ENCODE measurements at places on chromosomes 11 and 22.

DNA sequence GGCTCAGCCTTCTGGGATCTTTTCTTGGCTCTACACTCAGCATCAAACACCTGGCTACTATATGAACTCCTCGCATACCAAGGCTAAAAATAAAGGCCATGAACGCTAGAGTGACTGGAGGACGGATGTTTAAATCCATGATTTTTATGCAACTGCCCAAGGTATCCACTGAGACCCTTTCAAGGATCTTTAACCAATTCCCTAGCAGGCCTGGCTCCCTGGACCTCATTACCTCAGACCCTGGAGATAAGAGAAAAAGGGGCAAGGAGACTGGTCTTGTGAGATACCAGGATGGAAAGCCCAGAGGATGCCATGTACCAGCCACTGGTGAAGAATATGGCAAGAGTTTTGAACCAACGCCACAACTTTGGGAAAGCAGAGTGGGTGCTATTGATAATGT lies at the start of gene OR51G2:
OR51G2 (minus strand) TSS at position 101 of the 400 bp plus-strand sequence. CDS start 3,687 bp downstream, outside the sequence.
- DNase-seq = no peak

DNA sequence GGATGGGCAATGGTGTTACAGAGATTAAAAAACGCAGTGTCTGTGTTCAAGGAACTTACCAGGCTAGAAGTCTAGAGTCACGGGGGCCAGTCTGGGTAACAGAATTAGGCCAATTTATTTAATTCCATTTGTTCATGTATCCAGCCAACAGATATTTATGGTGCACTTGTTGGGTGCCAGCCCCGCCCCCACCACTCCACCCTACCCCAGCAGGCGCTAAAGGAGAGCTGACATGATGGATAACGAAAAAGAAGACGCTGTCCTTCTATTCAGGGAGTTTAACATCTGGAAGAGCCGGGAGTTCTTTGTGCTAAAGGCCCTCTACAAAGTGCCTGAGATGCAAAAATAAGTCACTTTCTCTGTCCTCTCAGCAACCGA lies 1.1 kb upstream of the BMAL1 start:
- no peak for DNase-seq

GRCh38 chr22:48795664-48796063 lies 1032.0 kb downstream of the BRD1 start:
- DNase-seq = no peak

GRCh38 chr11:108501396-108501795 lies 3.2 kb upstream of the POGLUT3 start:
- DNase-seq = no peak

DNA sequence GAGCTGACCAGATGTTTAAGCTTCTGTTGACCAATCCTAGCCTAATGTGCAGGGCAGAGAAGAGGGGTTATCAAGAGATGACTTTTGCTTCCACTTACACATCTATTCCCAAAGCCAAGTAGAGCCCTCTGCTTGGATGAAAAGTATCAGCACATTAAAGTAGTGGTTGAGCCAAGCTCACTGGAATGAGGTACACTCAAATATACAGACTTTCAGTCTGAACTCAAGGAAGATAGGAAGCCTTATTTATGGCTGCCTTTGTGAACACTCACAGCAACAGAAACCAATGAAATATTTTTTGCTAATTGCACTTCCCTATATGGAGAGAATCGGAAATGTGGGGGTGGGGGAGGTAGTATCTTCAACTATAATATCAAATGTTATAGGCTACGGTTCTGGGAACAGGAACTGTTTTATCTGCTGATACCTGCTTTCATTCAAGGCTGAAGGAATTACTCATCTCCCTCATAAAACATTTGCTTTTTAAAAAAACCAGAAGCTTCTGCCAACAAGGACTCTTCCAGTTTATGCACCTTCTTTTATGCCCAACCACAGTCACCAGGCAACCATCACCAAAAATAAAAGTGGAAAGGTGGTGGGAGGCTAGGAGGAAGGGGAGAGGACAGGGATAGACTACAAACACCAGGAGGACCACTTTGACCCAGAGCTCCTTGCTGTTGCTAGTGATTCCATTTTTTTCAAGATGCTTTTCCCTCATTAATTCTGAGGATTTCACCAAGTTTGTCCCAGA lies 91.2 kb downstream of the CLPB start:
- no peak for DNase-seq

DNA sequence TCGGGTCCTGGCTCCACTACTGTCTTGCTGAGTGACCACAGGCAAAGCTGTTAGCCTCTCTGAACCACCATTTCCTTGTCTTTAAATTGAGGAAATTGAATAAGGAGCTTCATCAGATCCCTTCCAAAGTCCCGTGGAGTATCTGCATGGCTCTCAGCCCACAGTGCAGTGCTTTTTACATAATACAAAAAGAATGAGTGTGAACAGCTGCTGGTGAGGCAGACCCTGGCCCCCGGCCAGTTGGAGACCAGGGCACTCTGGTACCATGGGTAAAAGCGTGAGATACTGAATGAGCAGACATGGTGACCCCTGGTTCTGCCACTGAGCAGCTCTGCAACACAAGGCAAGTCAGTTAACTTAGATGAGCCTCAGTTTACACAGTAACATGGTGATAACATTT lies 86.8 kb downstream of the GALNT18 start:
- DNase-seq = no peak

DNA sequence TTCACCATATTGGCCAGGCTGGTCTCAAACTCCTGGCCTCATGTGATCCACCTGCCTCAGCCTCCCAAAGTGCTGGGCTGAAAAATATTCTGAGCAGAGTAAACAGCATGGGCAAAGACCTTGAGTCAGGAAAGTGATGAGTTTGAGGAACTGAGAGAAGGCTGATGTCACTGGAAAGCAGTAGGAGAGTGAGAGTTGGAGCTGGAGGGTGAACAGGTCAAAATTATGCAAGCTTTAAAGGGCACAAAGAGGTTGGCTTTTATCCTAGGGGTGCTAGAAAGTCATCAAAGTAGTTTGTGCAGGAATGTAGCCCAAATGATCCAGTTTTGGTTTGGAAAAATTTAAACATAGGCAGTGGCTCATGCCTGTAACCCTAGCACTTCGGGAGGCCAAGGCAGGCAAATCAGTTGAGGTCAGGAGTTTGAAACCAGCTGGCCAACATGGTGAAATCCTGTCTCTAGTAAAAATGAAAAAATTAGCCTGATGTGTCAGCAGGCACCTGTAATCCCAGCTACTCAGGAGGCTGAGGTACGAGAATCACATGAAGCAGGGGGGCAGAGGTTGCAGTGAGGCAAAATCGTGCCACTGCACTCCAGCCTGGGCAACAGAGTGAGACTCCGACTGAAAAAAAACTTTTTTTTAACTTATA lies 44.7 kb upstream of the CXCR5 start:
- no peak for DNase-seq

DNA sequence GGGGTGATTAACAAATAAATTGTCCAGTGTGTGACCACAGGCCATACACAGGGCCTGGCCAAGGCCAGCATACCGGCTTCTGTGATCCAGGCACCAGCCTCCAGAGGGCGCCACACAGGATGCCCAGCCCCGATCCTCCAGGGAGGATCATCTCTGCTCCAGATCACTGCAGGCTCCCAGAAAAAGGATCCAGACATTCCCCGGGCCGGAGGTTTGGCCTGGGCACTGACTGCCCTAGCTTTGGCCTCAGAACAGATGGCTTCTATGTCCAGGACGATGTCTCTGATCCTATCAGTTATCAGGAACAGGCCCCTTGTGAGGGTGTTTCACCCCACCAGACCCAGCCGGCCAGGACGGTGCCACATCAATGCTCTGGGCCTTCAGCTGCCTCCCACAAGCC lies 74.5 kb upstream of the LMO1 start:
- no peak for DNase-seq

- DNase-seq = no peak
Measured at GRCh38 chr22:47996446-47996857, 1234.0 kb downstream of the TBC1D22A start.

DNA sequence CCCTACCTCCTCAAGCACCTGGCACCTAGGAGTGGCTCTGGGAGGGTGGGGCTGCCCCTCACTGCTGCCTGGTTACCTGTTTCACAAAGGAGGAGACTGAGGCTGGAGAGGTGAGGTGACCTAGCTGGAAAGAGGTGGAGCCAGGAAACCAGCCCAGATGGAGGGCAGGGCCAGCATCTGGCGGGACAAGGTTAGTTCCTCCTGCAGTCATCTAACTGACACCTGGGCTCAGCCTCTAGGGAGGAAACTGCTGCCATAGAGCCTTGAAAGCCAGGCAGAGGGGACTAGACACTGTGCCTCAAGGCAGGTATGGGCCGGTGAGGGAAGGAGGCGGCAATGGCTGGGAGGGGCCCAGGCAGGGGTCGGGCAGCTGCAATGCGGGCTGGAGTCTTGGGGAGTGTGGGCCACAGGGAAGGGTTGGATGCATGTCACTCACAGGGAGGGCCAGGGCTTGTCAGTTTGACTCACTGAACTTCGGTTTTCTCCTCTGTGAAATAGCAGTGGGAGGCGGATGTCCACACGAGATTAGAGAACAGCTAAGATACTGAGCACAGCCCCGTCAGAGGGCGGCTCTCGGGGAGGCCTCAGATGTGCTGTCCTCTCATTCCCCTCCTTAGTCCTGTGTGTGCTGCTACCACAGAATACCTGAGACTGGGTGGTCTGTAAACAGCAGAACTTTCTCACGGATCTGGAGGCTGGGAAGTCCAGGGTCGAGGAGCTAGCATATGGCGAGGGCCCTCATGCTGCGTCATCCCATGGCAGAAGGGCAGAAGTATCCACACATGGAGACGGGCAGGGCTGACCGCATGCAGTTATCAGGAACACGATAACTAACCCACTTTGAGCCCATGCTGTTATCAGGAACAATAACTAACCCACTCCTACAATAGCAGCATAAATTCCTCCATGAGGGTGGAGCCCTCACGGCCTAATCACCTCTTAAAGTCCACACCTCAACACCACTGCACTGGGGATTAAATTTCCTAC lies 16.1 kb downstream of the MGAT3 start:
- DNase-seq = no peak

DNA sequence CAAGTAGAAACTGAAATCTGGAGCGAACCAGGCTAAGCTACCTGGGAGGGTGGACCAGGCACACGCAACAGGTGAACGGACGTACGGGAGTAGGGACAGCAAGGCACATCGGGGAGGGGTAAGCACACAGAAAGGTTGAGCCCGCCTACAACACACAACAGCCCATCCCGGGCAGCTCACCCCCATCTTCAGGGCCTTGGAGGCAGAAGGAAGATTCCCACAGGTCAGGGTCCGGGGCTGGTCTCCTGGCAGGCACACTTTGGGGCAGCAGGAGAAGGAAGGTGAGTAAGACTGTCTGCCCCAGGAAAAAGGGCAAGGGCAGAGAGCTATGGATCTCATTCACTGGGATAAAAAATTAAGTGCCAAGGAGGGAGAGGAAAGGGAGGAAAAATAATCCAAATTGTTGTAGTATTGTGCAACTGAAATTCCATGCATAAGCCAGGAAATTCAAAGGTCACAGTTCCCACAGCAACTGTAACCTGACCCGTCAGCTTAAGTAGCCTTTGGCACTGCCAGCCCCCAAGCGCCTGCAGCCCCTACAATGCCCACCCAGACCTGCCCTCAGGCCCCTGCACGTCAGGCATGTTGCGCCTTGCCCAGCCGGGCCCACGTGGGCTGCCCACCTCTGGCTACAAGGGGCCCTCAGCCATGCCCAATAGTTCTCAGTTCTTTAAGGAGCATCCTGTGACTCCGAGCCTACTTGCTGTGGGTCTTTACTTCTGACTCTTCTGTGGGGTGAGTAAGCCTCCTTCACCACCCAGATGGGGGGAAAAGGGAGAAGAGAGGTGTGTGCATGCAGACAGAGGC lies 51.8 kb downstream of the MICAL3 start:
- no peak for DNase-seq

DNA sequence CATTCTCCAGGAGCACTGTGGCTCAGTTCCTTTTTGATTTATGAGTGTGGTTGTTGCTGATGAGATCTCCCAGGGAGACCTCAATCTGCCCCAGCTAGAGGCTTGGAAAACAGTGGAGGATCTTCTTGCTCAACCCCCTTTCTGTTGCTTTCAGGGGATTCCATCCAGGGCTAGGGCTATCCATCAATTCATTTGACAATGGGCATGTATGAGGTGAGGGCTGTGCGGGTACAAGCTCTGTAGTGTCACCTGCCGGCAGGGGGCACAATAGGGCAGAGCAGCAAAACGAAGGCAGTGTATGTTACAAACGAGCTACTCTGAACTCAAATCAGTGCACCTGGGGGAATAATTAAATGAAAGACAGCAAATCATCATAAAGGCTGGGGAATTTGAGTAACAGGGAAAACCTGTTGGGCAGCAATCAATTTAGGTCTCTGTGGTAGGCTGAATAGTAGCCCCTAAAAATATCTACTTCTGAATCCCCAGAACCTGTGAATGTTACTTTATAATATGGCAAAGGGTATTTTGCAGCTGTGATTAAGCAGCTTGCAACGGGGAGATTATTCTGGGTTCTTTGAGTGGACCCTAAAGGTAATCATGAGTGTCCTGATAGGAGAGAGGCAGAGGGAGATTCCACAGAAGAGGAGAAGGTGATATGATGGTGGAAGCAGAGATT lies 170.3 kb upstream of the ZBED5 start:
- DNase-seq = peak; percentile 74

DNA sequence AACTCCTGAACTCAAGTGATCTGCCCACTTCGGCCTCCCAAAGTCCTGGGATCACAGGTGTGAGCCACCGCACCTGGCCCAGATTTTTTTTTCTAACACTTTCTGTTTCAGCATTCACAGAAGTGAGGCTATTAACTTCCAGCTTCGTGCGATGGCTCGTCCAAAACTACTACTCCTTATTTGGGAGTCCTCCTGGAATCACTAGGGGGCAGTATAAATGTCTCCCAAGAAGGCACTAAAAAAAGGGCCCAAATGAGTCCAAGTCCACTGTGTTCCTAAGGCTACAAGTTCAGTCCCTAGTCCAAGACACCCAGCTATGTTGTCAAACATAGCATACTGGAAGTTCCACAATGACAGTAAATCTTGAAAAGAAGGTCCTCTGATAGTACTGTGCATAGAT lies 63.2 kb upstream of the BIRC3 start:
- DNase-seq = no peak

DNA sequence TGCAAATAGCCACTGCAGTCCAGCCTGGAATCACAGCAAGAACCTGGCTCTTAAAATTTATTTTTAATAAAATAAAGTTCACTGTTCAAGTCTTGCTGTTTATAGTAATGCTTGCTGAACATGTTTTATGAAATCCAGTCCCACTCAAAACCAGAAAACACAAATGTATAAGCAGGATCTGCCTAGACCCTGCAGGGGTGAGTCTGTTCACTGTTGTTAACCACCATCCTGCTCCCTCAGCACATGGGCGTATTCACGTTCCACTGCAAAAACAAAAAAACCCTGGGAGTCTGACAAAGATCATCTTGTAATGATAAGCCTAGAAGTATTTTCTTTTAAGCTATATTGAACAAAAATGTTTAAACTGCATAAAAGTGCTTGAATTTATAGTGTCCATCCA lies 45.0 kb upstream of the CTTN start:
- no peak for DNase-seq

- no peak for DNase-seq
Measured at GRCh38 chr11:24249921-24250320, 246.9 kb upstream of the LUZP2 start.

DNA sequence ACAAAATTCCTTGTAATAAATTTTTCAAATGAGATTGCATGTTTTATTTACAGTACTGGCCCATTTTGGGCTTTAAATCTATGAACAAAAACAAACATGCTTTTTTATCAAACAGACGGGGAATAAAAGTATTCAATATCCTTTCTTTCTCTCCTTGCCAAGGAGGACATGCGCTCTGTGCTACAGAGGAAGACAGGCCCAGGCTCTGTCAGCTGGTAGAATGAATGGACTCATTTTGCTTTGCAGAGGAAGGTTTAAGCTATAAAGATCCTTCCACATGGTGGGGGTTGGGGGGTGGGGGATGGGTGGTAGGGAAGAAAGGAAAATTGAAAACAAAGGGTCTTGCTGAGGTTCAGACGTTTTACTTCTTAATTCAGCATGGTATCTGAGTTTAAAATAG lies 575.6 kb downstream of the INSC start:
- DNase-seq = no peak

- no peak for DNase-seq
Measured at GRCh38 chr11:103541186-103541795, 432.1 kb downstream of the DYNC2H1 start.
